Cardiac atrium fibroblast (primary cell): ENCODE measurements at places on chromosomes 7 and 10. TPM values are rescaled to one million over a fixed set of nuclear protein-coding genes. Genes with fewer than 3 reads are reported as not detected.

SPDYE2 gene
- total RNA-seq = not detected in 2 replicates

TMEM168 gene
- total RNA-seq = 10.7 and 14.6 TPM in 2 replicates

SPDYE16 gene
- total RNA-seq = not detected in 2 replicates

SPDYE9 gene
- not detected in 2 replicates for total RNA-seq

SEPTIN14 gene
- not detected in 2 replicates for total RNA-seq

HYAL4 gene
- total RNA-seq = 0.16 TPM in 1 of 2 replicates, not detected in the other

HOXA4 gene
- not detected in 2 replicates for total RNA-seq

ADAM12 gene
- total RNA-seq = 7.2 and 19.6 TPM in 2 replicates

CRHR2 gene
- total RNA-seq = not detected in 2 replicates

ANKRD22 gene
- total RNA-seq = 1.3 and 3.1 TPM in 2 replicates

MMP21 gene
- not detected in 2 replicates for total RNA-seq

SPACDR gene
- total RNA-seq = 1.5 TPM in 1 of 2 replicates, not detected in the other

AKR1C4 gene
- not detected in 2 replicates for total RNA-seq

TMEM130 gene
- 0.97 and 1.1 TPM in 2 replicates for total RNA-seq

SEMA3C gene
- total RNA-seq = 21.1 and 61.6 TPM in 2 replicates

PRRT4 gene
- 1.8 TPM in 1 of 2 replicates, not detected in the other for total RNA-seq
